ENCODE measurements at places on chromosomes 13 and 19.

GRCh38 chr19:50728084-50728737 lies 5.0 kb downstream of the CLEC11A start:
- DNase-seq = no peak

GRCh38 chr19:49637821-49638738 lies 1.9 kb downstream of the RRAS start:
- peak; percentile 12 for DNase-seq

DNA sequence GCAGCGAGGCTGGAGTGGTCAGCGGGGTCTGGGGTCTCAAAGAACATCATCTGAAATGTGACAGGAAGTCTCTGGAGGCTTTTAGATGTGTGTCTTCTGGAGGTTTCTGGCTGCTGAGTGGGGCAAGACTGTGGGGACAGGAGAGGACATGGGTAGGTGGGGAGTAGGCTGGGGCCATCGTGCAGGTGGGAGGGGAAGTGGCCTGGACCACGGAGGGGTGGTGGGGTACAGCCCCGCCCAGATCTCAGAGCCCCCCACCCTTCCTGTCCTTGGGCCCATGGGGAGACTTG lies 6.2 kb downstream of the AP1M1 start:
- DNase-seq = no peak

DNA sequence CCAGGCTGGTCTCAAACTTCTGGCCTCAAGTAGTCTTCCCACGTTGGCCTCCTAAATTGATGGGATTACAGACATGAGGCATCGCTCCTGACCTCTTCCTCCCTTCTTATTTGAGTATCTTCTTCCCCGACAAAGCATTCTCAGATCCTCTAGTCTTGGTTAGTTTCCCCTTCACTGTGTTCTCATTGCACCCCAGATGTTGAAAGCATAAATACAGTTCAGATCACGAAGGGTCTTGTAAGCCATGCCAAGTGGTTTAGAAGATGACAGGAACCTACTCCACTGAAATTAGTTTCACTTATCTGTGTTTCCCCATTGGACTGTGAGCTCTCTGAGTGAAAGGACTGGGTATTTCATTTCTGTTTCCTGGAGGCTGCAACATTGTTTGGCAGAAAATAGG lies 100.7 kb downstream of the DGKH start:
- DNase-seq = no peak

DNA sequence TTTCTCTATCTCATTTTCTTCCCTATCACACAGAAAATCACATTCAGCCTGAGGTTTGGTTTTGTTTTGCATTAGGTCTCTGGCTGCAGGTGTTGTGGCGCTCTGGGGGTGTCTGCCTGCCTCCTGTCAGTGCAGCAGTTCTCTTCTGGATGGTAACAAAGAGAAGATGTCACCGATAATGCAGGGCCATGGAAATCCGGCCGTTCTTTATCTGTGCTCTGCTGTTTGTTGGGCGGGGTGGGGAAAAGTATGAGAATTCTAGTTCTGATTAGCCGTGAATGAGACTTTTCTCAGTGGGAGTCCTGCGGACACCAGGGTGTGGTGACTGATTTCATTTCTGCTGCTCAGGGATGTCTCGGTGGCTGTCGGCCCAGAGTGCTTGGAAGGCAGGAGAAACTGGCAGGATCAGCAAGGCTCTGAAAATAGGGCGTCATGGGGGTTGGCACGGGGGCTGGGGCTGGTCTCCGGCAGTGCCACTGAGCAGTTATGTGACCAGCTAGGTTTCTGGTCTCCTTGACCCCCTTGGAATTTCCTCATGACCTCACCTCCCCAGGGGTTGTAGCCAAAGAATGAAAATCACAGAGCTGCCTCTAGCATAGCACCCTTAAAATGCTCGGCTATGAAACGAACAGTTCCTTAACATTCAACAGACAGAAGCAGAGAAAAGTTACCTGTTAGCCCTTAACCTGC lies 5.0 kb downstream of the RNF113B start:
- no peak for DNase-seq

DNA sequence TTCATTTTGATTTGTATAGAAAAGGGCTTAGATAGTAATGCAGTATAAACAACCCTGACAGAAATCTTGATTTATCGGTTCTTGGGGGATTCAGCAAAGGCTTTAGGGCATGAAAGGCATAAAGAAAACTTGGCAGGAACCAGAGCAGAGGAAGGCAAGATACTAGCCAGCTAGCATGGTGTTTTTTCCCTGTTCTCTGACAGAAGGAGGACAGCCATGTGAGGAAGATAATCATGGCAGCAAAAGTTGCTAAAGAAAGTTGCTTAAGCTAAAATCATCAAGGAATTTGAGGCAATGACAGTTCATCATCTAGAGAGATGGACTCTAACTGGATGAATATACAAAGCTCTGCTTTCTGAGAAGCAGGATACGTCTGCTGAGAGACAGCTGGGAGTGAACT lies 294.1 kb downstream of the KCNRG start:
- no peak for DNase-seq

DNA sequence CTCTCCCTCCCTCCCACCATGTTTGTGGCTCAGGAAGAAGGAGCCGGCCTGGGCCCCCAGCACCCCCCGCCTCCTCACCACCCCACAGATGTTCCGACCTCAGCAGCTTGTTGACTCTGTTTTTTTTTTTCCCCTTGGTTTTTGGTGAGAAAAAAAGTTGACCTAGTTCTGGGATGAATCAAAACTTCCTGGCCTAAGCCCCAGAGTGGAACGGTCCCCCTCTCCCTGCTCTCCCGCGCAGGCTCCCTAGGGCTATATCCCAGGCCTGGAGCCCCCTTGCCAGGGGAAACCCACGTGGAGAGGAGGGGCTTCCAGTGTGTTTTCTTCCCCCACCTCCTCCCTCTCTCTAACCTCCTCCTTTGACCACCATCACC lies 4.0 kb downstream of the COL5A3 start:
- no peak for DNase-seq

DNA sequence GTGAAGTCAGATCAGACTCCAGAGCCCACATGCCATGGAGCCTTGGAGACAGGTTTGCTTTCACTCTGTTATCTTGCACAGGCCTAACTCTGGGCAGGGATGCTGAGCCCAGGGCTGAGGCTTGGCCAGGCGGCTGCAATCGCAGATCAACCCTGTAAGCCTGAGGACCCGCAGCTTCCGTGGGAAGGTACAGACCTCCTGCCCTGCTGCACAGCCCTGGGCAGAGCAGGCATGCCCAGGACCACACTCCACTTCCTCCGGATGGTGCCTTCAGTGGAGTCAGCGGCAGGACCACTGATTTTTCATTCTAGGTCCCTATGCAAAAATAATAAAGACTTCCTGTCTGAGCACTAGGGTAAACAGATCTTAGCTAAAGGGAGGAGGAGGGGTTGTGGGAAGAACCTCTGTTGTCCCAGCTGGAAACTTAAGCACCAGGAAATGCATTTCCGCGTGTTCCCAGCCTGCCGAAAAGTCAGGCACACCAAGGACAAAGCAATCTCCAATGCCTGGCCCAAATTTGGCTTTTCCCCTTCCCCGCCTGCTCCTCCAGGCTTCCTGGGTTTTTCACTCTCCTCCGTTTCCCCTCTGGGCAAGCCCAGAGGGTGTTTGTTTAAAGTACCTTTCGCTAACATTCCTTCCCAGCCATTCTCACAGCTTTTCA lies 87.3 kb downstream of the KCTD15 start:
- no peak for DNase-seq

GRCh38 chr19:45592366-45592765 lies 7.8 kb upstream of the OPA3 start:
- DNase-seq = no peak

DNA sequence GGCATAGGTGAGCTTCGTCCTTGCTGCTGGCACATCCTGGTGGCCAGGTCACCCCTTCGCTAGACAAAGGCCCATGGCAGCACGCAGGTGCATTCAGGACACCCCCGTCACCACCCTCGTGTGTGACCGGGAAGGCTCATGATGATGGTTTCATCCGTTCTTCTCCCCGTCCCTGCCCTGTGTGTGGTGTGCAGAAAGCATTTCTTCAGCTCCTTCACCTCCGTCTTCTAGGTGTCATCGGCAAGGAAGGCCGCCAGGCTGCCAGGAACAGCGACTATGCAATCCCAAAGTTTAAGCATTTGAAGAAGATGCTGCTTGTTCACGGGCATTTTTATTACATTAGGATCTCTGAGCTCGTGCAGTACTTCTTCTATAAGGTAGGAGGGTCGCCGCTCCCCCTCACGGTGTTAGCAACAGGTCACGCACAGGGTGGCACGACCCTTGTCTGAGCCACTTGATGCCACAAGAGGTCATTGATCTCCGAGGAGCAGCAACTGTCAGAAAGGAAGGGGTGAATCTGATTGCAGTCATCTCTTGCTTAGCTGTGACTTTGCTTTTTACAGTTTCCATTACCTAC lies 111.0 kb upstream of the MCF2L start:
- DNase-seq = no peak

GRCh38 chr13:49602005-49602404 lies 16.6 kb upstream of the RCBTB1 start:
- DNase-seq = no peak

DNA sequence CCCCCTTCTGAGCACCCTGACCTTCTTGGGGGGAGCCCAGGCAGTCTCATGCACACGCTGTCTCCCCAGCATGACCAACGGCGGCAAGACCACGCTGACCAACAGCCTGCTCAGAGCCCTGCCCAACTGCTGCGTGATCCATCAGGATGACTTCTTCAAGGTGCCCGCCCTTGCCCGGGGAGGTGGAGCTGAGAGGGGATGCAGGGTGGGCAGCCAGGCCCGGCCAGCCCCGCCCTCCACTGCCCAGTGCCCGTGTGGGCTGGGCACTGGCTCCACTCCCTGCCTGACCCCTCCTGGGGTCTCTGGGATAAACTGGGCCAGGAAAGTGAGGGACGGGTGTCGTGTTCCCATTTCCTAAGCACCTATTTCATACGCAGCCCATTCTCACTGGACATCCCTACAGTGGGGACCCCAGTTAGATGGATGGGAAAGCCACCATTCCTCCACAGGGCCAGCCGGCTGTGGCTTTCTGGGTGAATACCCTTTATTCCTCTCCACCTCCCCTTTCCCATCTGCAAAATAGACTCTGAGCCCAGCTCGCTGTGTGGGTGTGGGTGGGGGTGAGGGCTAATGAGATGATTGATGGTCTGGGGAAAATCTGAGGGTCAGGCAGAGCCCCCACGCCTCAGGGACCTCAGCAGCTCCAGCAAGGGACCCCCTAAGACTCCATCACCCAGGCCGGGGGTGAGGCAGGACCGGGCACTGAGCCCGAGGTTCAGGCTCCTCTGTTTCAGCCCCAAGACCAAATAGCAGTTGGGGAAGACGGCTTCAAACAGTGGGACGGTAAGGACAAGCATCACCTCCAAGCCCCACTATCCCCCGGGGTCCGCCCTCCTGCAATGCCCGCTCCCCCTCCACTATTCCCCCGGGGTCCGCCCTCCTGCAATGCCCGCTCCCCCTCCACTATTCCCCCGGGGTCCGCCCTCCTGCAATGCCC lies 3.9 kb downstream of the NMRK2 start:
- DNase-seq = no peak

DNA sequence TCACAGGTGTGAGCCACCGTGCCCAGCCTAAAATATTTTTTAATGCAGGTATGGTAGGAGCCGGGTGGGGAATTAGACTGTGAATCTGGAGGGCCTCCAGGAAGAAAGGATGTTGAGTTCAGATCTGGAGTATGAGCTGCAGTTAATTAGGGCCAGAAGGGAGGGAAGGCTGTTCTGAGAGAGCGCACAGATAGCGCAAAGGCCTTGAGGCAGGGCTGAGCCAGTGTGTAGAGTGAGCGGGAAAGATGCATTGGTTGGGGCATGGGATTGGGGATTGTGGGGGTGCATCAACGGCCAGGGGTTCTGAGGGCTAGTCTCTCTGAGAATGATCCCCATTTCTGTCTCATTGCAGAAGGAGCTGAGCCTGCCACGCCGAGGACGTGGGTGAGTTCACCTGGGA lies 9.7 kb downstream of the MAST3 start:
- no peak for DNase-seq

DNA sequence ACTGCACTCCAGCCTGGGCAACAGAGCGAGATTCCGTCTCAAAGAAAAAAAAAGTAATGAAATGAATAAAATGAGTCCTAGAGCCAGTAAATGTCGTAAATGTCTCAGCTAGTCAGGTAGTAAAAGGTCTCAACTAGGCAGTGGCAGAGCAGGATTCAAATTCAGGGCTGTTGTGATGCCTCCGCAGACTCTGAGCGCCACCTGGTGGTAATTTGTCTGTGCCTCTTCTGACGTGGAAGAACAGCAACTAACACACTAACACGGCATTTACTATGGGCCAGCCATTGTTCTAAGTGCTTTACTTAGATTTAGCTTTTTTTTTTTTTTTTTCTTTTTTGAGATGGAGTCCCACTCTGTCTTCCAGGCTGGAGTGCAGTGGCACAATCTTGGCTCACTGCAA lies 30.2 kb downstream of the CYP2F1 start:
- DNase-seq = peak; percentile 24

DNA sequence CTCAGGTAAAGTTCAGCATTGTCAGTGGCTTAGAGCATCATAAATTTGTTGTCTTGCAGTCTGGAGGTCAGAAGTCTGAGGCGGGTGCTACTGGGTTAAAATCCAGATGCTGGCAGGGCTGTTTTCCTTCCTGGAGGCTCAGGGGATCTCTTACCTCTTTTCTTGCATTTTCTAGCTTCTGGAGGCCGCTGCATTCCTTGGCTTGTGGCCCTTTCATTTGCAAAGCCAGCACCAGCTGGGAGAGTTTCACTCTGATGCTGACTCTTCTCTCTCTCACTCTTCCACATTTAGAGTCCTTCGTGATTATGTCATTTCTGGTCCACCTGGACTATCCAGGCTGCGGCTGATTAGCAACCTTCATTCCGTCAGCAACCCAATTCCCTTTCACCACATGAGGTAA lies 38.1 kb upstream of the SLC10A2 start:
- DNase-seq = no peak

DNA sequence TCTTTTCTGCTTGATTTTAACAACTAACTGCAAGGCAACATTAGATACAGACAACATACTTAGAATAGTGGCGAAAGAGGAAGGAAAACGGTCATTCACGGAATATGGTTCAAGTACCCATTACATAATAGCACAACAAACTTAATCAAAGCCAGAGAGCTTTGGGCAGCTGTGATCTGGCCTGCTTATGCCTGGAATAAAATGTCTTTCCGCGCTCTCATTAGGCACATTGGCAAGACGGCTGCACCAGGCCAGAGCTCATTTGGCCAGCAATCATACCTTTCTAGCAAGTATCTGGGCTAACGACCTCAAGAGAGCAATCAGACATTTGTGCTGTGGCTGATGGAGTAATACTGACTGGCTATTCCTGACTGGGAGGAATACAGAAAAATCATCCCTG lies 112.8 kb downstream of the NALCN start:
- no peak for DNase-seq

GRCh38 chr13:51922771-51923480 lies 61.2 kb downstream of the CCDC70 start:
- no peak for DNase-seq

GRCh38 chr13:31898378-31899071 lies 133.0 kb upstream of the FRY start:
- DNase-seq = no peak

- no peak for DNase-seq
Measured at GRCh38 chr13:56187331-56187730, 953.4 kb upstream of the PRR20A start.

DNA sequence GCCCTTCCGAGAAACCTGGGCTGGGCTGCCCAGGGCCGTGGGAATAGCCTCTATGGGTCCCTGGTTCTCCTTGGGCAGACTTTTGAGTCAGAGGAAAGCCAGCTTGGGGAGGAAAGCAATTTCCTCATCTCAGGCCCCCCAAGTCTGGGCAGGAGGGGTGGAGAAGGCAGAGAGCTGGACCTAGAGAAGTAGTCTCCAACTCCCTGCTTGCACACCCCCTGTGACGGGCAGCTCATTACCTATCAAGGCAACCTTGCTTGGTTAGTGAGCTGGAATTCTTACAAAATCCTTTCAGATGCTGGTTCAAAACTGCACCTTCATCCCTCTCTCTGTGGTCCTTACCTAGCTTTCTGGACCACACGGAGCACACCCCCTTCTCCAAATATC lies 33.9 kb downstream of the ACTL9 start:
- DNase-seq = no peak

- no peak for DNase-seq
Measured at GRCh38 chr19:12641456-12641855, 25.1 kb downstream of the MAN2B1 start.

All from epithelial cell of prostate (primary cell).